ENCODE measurements at places on chromosomes 1 and 21.

- no peak for DNase-seq
Measured at GRCh38 chr1:230008721-230009120, 58.3 kb upstream of the GALNT2 start.

DNA sequence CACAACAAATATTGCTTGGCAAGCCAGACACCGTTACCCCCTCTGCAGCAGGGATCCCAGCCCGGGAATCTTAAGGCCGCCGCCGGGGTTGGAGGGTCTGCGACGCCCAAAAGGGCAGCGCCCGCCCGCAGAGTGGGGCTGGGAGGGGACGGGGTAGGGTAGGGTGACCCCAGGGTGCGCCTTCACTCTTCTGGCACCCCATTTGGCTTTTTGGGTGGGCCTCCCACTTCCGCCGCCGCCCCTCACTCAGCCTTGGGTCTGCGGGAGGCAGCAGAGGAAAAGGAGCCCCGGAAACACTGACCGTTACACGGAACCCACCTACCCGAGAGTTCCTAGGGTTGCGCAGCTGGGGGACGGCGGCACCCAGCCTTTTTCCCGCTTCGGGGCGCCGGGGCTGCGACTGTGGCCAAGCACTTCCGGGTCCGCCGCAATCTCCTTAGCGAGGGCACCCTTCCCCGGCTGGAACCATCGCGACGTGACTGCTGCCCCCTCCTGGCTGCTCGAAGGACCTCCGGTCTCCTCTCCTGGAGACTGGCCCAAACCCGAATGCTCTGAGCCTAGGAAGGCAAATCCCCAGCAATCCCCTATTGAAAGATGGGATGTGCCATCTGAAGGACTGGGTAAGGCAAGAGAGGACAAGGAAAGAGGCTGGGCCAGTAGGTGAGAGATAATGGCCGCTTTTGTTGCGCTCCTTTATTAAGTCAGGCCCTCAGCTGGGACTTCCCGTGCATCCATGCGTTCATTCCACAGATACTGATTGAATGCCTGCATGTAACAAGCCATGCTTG, at the start of gene PIGC:
Gene PIGC, minus strand, starts transcription at position 404 of the 788 bp plus-strand sequence. CDS start 1,447 bp downstream, outside the sequence.
- DNase-seq: peak; percentile 88

- DNase-seq: no peak
Measured at GRCh38 chr1:8551057-8551456, 233.1 kb downstream of the SLC45A1 start.

GRCh38 chr21:42298657-42299056, 16.6 kb downstream of the TFF3 start:
- DNase-seq: no peak

DNA sequence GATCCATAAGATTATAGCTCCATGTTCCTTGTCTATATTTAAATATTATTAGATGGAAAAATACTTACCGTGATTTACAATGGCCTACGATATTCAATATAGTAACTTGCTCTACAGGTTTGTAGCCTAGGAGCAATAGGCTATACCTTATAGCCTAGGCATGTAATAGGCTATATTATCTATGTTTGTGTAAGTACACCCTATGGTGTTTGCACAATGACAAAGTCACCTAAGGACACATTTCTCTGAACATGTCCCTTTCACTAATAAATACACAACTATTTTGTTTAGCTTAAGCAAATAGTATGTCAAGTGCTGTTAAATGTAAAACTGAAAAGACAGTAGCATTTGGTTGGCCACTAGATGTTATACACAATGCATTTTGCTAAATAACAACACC, 248.9 kb upstream of the ADGRL4 start:
- DNase-seq: no peak

DNA sequence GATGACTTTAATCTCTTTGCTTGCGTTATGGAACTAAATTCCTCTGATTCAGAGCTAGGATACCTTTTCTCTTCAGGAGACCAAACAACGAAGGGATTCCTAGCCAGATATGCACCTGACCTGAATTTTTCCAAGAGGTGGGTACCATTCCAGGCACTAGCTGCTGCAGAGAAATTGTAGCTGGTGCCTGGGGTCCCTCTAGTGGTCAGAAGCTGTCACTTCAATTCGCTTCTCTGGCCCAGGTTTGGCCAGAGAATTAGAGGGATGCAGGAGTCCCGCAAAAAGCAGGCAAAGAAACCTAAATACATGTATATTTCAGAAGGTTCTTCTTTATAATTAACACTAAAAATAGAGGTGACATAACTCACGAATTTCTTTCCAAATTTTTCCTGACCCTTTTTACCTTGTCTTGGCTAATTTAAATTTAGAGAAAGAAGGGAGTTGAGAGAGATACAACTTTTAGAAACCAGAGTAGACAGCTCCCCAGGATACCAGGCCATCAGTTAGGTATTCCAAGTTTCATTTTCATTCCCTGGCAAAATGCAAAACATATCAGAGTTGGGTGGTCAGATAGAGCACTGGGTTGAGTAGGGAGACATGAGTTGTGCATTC, 9.6 kb downstream of the ACKR1 start:
- DNase-seq: peak; percentile 20

GRCh38 chr1:75908717-75909152, 23.5 kb downstream of the ASB17 start:
- no peak for DNase-seq

GRCh38 chr21:14879458-14879857, 185.3 kb downstream of the NRIP1 start:
- DNase-seq: no peak

DNA sequence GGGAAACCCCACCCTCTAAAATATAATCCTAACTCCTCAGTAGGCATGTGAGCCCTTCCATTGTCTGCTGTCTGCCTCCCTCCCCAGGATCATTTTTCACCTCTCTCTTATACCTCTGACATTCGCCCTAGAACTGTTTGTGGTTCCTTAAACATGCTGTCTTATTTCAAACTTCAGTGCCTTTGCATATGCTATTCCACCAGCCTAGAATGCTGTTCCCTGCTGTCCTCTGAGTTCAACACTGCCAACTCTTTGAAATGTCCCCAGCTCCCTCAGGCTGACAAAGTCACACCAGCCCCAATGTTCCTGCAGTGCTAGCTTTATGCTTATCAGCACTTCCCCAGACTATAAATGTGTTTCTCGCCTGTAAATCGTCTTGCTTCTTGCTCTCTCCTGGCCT, 119.5 kb downstream of the HIVEP3 start:
- DNase-seq: no peak

DNA sequence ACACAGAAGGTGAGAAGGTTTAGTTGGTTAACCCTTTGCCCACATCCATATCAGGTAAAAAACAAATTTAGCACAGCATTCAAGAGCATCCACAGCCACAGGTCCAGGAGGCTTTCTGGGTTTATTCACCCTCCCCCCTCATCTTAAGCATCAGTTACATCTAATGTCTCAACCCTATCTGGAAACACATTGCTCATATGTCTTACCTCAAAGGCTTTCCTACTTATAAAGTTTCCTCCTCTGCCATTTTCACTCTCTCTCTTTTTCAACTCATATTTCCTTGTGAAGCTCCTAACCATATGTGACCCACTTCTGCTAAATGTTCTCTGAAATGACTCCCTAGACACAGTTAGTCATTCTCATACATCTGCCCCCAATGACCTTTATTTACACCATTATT, 47.9 kb upstream of the RUNX1 start:
- DNase-seq: peak; percentile 59

DNA sequence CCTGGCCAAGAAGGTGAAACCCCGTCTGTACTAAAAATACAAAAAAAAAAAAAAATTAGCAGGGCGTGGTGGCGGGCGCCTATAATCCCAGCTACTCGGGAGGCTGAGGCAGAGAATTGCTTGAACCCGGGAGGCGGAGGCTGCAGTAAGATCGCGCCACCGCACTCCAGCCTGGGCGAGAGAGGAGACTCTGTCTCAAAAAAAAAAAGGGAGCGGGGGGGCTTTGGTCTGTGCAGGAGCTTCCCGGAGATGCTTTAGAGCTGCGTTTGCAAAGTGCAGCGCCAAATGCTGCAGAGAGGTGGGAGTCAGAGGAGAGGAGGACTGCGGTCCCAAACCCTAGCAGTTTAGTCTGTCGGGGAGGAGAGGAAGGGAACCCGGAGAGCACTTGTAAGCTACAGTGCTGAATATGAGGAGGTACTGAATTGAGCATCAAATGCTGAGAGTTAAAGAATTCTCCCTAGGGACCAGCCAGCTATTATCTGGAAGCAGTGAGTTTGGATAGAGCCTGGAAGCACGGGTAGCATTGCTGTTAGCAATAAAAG, 569 bp downstream of the FALEC start:
- DNase-seq: no peak

DNA sequence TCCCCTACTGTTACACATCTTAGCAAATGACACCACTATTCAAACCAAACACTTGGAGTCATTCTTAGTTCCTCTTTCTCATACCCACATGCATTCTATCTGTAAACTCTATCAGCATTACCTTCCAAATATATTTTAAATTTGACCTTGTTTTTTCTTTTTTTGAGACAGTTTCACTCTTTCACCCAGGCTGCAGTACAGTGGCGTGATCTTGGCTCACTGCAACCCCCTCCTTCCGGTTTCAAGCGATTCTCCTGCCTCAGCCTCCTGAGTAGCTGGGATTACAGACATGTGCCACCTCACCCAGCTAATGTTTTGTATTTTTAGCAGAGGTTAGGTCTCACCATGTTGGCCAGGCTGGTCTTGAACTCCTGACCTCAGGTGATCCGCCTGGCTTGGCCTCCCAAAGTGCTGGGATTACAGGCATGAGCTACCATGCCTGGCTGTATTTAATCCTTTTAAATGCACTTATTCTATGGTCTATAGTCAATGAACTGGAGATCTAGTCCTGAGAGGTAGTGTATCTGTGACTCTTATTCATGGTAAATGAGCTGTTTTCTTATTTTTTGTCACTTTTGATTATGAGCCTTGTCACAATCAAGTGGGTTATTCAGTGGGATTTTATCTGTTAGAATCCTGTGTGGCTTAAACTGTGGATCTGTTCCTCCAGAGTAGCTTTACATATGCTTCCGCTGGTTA, 73.1 kb downstream of the GATAD2B start:
- no peak for DNase-seq

- DNase-seq: no peak
Measured at GRCh38 chr1:178543290-178543607, 30.3 kb downstream of the TEX35 start.

- no peak for DNase-seq
Measured at GRCh38 chr1:24147816-24148215, 4.9 kb upstream of the IL22RA1 start.

DNA sequence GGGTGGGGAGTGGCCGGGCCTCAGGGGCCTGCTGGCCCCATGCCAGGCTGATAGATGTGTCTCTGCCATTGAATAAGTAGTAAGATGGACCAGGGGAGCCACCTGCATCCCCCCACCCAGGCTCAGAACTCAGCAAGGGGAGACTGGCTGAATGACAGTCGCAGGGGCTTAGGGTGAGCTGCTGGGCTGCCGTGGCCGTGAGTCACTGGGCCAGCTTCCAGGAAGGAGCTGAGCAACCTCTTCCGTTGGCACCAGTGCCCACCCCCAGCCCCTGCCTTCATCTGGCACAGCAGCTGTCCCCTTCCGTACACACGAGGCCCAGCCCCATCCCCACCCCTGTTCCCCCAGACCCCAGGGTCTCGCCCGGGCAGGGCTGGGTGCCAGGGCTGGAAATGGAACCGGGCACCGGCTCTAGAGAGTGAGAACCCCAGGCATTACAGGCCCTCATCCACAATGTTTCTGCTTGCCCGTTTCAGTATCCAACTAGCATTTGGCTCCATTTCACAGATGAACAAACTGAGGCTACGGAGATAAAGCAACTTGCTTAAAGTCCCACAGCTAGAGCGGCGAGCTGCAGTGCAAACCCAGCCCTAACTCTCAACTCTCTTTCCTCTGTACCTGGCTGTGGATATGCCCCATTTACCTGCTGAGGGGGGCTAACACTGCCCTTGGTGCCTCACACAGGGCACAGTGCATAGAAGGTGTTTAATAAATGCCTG, 10.2 kb downstream of the WNT4 start:
- DNase-seq: no peak

- DNase-seq: no peak
Measured at GRCh38 chr1:180854456-180854855, 58.2 kb upstream of the KIAA1614 start.

GRCh38 chr1:8457760-8458381, 140.0 kb downstream of the SLC45A1 start:
- no peak for DNase-seq

DNA sequence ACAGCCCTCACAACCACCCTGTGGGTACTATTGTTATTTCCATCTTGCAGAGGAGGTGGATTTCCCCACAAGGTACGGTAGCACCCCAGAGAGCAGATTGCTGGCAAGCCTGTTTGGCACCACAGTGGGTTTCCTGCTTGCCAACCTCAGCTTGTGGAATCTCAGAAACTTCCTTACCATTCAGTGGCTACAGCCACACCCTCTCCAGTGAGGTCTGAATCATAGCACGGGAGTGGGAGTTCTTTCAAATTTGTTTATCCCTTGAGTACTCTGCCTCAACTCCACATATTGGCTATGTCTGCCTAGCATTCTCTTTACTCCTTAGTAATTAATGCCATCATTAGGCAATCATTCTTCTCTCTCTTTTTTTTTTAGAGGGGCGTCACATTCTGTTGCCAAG, 162.1 kb downstream of the PTPRU start:
- no peak for DNase-seq
